ENCODE measurements at places on chromosomes 11 and 22. TPM values are rescaled to one million over a fixed set of nuclear protein-coding genes. Genes with fewer than 3 reads are reported as not detected.

FOLR3 gene
- not detected for polyA plus RNA-seq

SOX6 gene
- 0.66 TPM for polyA plus RNA-seq

PARVG gene
- polyA plus RNA-seq, result not detected

ADAMTS15 gene
- 0.38 TPM for polyA plus RNA-seq

All from GM23338 (cell line).